IPS DF 19.7 (cell line): ENCODE measurements at places on chromosomes 3 and 15.

DNA sequence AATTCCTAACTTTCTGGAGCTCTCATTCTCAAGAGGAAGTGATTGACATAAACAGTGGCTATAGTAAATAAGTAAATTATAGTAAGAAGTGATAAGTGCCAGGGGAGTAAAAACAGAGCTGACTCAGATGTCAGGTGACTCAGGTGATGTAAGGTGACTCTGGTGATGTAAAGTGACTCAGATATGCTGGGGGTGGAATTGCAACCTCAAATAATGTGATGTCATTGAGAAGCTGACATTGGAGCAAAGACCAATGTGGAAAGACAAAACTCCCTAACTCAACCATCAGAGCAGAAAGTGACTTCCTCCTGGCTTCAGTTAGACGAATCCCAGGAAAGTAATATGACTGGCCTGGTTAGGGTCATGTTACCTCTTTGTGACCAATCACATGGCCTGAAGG is 144.2 kb upstream of the SNTN start:
- no peak for DNase-seq

GRCh38 chr15:77859491-77860060 is 217.9 kb downstream of the TBC1D2B start:
- no peak for DNase-seq

- DNase-seq = no peak
Measured at GRCh38 chr3:36542186-36542585, 161.9 kb downstream of the STAC start.

GRCh38 chr3:43490640-43491185 is 131.1 kb downstream of the ANO10 start:
- DNase-seq = no peak

DNA sequence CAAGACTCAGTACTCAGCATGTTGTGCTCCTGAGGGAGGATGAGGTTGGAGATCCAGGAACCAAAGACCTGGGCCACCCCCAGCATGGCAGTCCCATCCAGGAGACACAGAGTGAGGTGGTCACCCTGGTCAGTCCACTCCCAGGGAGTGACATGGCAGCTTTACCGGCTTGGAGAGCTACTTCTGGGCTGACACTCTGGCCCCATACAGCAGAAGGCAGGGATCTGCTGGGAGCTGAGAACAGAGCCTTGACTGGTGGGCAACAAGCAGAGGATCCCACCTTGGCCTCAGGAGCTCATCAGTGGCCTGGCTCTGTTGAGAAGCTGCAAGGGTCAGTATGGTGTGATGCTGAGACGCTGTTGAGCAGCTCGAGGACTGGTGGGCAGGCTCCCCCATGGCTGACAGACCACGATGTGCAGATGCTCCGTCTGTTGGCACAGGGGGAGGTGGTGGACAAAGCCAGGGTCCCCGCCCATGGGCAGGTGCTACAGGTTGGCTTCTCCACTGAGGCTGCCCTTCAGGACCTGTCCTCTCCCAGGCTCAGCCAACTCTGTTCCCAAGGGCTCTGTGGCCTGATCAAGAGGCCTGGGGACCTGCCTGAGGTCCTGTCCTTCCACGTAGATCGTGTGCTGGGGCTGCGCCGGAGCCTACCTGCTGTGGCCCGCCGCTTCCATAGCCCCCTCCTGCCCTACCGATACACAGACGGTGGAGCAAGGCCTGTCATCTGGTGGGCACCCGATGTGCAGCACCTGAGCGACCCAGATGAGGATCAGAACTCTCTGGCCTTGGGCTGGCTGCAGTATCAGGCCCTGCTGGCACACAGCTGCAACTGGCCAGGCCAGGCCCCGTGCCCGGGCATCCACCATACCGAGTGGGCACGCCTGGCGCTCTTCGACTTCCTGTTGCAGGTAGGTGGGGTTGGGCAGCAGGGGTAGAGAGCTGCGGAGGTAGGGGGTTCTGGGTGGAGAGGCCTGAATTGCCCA is 53.8 kb downstream of the GASK1A start:
- no peak for DNase-seq
